Fibroblast of skin of right quadriceps (primary cell): ENCODE measurements at places on chromosomes 4 and X.

DNA sequence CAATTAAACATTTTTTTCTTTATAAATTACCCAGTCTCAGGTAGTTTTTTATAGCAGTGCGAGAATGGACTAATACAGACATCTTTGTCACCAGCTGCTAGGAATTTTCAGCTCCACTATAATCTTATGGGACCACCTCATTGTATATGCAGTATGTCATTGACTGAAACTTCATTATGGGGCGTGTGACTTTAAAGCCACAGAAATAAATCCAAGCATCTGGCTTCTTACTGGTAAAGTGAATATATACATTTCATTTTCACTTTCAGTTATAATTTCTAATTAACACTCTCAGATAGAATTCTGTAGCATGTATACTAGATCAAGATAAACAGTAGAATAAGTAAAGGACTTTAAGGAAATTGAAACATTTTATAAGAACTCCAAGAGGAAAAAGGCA, 21.9 kb downstream of the IL15 start:
- no peak for DNase-seq

DNA sequence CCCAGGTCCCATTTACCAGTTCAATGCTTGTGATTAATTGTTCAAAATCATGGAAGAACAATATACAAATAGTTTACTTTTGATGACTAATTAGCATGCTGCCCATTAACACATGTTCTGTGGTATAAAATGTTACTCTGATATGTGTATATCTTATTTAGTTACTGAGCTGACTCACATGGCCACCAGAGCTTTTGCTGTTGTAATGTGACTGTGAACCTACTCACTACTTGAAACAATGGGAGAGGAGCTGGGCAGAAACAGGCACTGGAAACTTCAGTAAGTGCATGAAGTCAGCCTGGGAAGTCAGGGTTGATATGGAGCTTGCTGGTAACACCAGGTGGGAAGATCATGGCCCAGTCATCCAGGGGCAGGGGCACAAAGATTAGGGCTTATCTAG, 72.7 kb upstream of the MAD2L1 start:
- no peak for DNase-seq

DNA sequence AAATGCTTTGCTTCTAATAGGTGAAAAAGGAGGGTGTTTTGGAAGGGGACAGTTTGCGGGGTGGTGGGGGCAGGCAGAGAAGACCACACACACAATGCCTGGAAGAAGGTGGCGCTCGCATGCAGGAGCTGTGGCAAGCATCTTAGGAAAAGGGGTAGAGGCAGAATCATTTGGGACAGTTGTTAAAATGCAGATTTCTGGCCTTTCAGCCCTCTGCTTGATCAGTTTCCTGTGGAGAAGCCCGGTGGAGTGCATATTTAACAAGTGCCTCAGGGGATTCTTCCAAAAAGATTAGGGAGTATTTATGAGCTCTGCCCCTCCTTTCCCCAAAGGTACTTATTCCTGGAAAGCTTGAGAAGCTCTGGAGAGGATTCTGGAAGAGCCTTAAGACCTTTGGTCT, 4.8 kb downstream of the NOCT start:
- DNase-seq: no peak

GRCh38 chr4:150078579-150079080, 385 bp downstream of the DCLK2 start:
- DNase-seq: no peak

GRCh38 chrX:140526171-140526570, 21.3 kb upstream of the SOX3 start:
- DNase-seq: peak; percentile 73

DNA sequence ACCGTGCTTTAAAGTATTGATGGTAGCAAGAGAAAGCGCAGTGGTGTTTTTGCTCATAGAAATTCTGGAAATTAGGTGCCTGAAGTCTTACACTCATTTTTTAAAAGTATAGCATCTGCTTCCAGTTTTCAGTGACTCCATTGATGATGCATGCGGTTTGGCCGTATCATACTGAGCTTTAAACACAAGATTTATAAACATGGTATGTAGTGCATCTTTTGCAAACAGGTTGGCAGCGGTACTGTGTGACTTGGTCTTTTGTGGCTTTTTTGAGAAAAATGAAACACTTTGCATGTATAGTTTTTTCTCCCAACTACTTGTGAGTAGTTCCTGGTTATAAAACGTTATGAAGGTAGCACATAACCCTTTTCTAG, 2.0 kb downstream of the DDX3X start:
- DNase-seq: peak; percentile 51

- DNase-seq: no peak
Observed at GRCh38 chr4:91471280-91471679, 832.5 kb upstream of the GRID2 start.

- peak; percentile 48 for DNase-seq
Observed at GRCh38 chrX:112846187-112846586, 5.6 kb upstream of the AMOT start.

DNA sequence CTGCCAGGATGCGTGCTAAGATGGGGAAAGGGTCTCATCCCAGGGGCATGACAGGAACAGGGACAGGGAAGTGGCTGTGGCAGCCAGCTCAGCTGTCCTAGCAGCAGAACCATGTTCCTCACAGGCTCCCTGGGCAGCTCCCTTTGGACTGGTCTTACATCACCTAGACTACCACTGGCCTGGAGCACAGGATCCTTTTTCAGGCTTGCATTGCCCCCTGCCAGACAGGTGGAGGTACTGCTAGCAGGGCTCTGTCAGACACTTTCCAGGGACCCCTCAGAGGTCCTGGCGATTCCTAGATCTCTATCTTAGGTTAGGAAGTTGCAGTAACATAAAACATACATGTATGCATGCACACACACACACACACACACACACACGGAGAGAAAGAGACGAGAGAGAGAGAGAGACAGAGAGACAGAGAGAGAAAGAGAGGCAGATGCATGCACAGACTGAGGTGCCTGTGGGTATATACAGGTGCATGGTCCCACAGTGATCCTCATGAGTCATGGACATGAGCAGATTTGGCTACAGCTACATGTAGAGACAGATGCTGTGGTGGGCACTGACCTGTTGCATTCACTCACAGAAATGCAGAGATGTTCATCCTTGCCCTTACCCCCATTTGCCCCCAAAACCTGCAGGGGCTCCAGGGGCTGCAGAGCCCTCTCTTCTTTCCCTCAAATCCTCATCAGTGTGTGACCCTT, 63.6 kb downstream of the STARD8 start:
- peak; percentile 36 for DNase-seq

DNA sequence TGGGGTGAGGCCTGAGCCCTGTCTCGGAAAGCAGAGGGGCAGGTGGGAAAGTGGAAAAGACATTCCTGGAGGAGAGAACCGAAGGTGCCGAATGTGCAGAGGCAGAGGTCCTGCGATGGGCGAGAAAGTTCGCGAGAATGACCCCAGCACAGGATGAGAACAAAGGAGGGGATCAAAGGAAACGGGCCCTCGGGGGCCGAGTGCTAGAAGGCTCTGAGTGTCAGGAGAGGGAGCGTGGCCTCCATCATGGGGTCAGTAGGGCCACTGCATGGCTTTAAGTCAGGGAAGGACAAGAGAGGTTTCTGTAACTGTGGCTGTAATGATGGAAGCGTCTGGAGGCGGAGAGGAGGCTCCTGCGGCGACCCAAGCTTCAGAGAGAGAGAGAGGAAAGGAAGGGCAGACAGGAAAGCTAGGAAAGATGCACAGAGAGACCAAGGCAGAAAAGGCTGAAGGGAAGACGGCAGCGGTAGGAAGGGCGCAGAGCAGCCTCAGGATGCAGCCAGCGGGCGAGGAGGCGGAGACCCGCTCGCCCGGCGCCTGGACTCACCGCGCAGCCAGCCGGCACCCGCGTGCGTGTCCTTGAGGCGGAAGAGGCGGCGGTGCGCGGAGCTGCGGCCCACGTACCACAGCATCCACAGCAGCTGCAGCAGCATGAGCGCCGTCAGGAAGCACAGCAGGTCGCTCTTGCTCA, 669 bp downstream of the OTOP1 start:
- no peak for DNase-seq

DNA sequence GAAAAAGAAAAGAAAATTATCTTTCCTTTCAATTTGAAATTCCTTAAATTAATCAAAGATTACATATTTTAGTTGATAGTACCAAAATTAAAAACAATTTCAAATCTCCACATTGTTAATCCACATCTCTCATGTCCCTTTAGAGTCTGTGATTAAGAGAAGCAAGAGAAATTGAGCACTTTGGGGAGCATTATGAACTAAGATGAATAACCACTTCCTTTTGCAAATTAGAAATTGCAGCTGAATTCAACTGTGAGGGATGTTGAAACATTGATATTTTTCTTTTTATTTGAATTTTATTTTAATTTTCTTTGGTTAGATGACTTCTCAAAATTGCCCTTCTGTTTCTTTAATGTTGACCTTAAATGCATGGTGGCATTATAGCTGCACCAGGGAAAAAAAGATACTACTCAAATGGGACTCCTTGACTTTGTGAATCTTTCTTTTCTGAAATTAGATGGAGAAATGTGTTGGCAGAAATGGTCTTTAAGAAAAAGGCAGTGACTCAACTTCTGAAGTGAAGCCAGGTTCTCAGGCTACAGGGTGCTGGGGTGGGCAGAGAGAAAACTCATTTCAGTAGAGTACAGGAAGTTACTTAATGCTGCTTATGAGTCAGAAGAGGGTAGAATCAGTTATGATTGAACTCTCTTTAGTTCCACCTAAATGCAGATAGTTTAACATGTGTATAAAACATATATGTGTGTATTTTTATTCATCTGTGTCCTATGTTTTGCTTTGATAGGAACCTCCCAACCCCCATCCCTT, 92.0 kb upstream of the TNIP3 start:
- DNase-seq: peak; percentile 91

DNA sequence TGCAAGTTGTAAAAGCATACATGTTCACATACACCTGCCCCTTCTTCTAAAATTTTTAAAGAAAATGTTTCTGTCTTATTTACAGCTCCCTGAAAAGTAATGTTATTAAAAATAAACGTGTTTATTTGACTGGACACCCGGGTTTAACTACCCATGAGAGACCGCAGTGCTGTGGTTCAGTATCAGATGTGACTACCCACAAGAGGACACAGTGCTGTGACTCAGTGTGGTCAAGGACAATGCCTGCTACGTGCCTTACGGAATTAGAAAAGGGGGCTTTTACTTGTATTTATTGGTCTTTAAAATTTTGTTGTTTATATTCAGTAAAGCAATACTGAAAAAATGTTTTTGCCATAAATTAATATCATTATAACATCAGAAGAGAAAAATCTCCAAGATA, 641.4 kb downstream of the TRIML1 start:
- DNase-seq: no peak

DNA sequence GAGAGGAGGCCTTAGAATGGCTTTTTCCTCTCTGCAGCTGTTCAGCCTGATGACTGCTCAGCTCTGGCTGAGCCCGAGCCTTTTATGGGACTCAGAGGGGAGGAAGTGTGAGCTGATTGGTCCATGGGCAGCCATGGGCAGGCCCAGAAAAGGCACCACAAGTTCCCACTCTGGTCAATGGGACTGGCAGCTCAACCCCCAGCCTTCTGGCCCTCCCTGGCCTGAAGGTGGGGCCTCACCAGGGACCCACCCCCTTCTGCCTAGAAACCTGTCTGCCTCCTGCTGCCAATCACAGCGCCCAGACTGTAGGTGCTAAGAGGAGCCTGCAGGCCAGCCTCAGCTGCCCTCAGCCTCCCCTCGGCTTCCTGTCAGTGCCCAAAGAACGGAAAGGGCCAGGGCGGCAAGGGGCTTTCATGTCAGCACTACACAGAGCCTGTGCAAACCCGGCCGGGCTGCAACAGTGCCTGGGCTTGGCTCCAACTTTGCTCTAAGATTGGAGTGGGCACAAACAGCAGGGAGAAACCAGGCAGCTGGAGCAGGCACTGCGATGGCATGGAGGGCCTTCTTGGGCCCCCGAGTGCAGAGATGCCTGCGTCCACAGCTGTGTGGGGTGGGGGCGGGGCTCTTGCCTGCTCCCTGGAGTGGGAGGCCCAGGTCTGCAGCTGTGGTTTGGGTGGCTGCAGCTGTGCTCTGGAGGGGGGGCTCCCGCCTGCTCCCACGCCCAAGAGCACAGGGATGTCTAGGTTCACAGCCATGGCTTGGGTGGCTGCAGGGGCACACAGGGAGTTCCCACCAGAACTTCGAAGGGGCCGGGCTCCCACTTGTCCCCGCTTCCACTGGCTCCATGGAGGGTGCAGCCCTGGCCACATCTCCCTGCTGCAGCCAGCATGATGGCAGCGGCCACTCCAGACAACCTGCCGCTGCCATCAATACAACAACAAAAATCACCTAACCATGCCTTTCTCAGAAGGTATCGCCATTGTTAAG, 92.6 kb downstream of the NXF2 start:
- DNase-seq: no peak

DNA sequence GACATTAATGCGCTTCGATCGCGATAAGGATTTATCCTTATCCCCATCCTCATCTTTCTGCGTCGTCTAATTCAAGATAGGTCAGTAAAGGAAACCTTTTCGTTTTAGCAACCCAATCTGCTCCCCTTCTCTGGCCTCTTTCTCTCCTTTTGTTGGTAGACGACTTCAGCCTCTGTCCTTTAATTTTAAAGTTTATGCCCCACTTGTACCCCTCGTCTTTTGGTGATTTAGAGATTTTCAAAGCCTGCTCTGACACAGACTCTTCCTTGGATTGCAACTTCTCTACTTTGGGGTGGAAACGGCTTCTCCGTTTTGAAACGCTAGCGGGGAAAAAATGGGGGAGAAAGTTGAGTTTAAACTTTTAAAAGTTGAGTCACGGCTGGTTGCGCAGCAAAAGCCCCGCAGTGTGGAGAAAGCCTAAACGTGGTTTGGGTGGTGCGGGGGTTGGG, 528 bp upstream of the FGF2 start:
- DNase-seq: no peak

- no peak for DNase-seq
Observed at GRCh38 chr4:3411676-3412075, 30.1 kb upstream of the HGFAC start.
